ENCODE measurements at places on chromosomes 7 and 10.

- DNase-seq, result no peak
These were observed 223.2 kb downstream of the PRKG1 start for GRCh38 chr10:51297438-51297837.

DNA sequence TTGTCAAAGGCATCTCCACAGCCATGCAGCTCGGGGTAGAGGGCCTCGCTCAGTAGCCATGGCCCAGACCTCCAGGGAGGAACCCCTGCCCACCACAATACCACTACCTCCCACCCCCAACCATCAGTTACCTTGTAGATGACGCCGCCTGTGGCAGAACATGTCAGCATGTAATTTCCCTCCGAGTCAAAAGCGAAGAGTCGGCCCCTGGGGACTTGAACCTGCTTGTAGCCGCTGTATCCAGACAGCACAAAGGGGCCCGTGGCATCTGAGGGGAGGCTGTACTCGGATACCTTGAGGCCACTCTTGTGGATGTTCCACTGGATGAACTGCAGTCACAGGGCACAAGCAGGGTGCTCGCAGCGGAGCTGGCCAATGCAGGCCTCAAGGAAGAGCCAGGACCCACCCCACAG, 16.3 kb upstream of the CYREN start:
- no peak for DNase-seq

DNA sequence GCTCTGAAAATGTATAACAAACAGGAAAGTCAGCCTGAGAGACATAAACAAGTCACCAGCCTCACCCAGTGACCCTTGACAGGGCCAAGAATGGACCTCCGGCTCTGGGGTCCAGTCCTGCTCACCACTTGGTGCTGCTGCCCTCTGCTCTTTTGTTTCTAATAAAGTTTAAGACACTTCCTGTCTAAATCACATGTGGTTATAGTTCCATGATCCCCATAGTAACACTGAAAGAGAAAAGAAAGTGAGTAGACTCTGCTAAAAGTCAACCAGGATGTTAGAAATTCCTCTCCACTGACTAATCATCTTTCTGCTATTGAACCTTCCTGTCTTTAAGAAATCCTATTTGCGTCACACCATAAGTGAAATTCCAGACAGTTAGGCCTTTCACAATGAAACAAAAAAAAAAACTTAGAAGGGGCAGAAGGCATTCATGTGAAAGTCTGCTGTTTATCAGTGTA, 179.2 kb upstream of the BET1 start:
- no peak for DNase-seq

- no peak for DNase-seq
These were observed 3.3 kb upstream of the OR6V1 start for GRCh38 chr7:143048827-143049226.
